ENCODE measurements at places on chromosomes 2 and 18.

GRCh38 chr2:185381631-185382030 lies 357.0 kb upstream of the FSIP2 start:
- DNase-seq, result no peak

DNA sequence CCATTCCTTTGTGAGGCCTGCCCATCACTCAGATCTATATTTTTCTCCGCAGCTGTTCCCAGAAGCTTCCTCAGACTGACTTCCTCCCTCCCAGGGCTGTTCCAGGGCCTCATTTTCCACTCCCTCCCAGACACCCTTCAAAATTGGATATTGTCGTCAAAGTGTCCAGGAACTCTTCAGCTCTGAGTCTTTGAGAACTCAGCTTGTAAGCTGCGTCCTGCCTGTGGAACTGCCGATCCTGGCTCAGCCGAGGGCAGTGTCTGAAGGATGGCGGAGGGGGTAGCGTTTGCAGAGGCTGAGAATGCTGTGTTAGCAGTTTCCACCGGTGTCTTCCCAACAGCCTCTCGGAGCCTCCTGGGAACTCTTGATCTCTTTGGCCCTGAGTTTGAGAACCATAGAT lies 27.1 kb downstream of the NCK2 start:
- no peak for DNase-seq

- DNase-seq, result no peak
Measured at GRCh38 chr2:652881-653480, 24.2 kb downstream of the TMEM18 start.

GRCh38 chr2:180040146-180040925 lies 33.2 kb upstream of the CWC22 start:
- no peak for DNase-seq

GRCh38 chr2:204662956-204663355 lies 117.7 kb downstream of the PARD3B start:
- no peak for DNase-seq

DNA sequence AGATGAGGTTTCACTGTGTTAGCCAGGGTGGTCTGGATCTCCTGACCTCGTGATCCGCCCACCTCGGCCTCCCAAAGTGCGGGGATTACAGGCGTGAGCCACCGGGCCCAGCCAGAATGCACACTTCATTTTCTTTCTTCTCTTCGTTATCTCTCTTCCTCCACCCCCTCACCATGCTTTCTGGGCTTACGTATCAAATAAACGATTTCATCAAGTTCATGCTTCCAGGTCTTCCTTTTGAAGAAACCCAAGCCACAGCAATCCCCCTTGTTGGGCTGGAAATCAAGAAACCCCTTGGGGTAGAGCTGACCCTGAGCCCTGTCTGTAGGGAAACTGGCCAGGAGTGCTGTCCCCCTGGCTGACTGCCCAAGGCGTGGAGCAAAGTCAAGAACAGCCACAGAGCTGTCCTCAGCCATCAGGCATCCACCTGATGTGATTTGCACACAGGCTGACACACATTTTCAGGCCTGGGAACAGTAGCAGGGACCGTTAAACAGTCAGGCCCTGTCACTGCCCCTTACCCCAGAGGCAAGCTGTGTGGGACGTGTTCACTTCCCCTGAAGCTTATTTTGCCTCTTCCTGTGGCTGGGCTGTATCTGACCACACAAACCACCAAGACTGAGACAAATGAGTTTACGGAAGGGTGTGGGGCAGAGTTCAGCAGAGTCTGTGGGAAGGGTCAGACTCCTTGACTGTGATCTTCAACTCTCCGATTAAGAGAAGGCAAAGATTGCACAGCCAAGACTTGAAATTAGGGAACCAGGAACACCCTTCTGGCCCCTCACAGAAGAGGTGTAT lies 15.1 kb upstream of the NMUR1 start:
- DNase-seq, result no peak

GRCh38 chr2:203450561-203450960 lies 84.5 kb downstream of the RAPH1 start:
- no peak for DNase-seq

All from NCI-H1105 treated with DMSO at 0.1 percent for 48 hours (cell line).